ENCODE measurements at places on chromosomes 16 and 17. TPM values are rescaled to one million over a fixed set of nuclear protein-coding genes. Genes with fewer than 3 reads are reported as not detected.

DNA sequence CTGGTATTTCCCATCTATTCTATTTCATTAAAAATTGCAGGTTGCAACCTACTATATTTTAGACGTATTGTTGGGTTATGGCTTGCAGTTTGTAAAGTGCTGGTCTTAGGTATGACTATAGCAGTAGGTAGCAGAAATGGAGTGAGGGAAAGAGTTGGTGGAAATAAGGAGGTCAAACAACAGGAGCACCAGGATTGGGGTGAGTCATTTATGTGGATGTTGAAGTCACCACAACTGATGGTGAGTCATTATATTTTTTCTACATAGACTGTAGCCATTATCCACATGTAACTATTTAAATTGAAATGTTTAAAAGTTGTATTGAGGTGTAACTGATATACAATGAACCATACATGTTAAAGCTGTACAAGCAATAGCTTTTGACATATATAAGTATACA lies 25.0 kb upstream of the HS3ST3A1 start:
- DNase-seq: no peak

DNA sequence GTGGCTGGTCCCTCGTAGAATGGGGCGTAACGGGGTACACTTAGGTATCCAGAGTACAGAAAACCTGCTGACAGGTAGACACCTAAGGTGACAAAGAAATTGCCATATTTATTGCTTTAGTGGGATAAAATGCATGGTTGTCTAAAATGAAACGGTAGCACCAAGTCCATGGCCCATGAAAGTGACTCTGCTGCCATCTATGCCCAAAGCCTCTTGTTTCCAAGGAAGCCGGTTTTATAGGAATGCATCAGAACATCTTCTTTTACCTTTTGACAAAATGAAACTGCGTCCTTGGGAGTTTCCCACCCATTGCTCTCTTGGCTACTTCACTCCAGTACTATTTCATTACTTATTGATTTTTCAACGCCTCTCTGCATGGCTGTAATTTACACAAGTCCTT lies 151.3 kb upstream of the ZFHX3 start:
- no peak for DNase-seq

The CDH8 gene
- total RNA-seq: 2.4 TPM

DNA sequence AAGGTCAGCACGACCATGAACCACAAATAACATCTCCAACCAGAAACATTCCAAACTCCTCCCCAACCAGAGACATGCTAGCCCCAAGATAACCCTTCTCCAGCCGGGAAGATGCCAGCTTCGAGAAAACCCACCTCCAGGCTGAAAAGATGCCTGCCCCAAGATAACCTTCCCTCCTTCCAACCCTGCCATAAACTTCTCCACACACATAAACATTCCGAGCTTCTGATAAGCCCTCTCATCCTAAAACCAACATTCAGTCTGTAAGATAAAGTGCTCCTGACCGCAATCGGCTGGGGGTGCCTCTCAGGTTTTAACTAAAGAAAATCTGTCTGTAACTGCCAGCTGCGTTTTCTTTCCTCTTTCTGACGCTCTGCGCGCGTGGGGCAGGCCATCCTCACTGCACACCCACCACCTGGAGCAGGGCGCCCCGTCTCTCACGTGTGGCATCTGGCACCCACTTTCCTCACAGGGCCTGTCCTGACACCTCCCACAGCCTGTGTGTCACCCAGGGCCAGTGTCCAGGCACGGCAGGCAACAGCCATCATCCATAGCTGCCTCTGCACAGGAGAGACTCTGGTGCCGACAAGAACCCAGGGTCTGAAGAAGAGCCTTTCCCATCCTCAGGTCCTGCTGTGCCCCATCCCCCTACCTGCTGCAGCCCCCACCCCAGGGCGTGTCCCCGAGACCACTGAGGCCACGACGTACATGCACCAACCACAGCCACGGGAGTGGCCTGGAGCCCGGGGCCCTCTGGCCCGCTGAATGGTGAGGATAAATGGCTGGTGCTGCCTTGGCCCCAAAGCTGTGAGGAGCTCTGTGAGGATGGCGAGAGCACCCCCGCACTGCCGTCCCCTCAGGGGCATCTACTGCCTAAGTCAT lies 3.7 kb downstream of the TEPSIN start:
- no peak for DNase-seq

- DNase-seq: no peak
Observed at GRCh38 chr17:68054296-68054900, 18.9 kb downstream of the KPNA2 start.

DNA sequence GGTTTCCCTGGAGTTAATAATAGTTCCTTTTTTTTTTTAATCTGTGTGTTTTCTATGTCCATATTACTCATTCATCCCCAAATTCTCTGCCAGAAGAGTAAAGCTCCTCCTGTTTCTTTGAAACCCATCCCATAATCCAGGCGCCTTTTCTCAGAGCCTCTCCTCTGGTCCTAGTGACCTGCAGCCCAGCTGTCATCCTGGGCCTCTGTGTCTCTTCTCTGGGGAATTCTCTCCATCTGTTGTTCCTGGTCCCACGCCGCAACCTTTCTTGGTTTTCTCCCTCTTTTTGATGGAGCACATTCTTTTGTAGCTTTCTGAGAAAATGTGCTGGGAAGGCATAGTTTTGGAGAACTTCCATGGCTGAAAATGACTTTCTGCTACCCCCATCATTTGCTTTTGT lies 10.2 kb downstream of the KATNB1 start:
- no peak for DNase-seq

GRCh38 chr17:21210411-21211076 lies 3.4 kb downstream of the TMEM11 start:
- DNase-seq: no peak

GRCh38 chr17:48024149-48025039 lies 13.2 kb downstream of the COPZ2 start:
- peak; percentile 73 for DNase-seq

The FA2H gene
- total RNA-seq: not detected

- no peak for DNase-seq
Observed at GRCh38 chr17:76446449-76447231, 6.3 kb downstream of the UBE2O start.

The ABCC1 gene
- 51.8 TPM for total RNA-seq

GRCh38 chr16:88914750-88915368 lies 48.4 kb upstream of the PABPN1L start:
- DNase-seq: no peak

DNA sequence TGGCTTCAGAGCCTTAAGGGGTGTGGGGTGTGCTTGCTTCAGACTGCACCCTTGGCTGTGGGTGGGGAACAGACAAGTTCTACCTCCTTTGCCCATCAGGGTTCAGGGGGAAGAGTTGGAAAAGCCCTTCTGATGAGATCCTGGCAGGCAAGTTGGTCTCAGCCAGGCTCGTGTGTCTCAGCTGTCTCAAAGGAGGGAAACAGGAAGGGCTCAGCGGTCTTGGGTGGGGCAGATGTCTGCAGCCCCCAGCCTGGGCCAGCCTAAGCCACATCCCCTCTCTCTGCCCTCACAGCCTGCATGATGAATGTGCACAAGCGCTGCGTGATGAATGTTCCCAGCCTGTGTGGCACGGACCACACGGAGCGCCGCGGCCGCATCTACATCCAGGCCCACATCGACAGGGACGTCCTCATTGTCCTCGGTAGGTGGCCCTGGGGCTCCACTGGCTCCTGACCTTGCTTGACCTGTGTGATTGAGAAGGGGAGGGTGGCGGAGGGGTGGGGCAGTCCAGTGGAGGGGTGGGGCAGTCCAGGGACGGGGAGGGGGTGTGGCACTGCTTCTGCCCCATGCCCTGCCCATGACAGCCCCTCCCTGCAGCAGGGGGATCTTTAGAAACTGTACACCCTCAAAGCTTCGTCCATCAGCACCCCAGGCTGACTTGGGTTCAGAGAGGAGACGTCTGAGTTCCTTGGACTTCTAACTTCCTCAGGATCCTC lies 199.5 kb downstream of the PRKCB start:
- DNase-seq: no peak

GRCh38 chr17:38815576-38816193 lies 9.4 kb downstream of the CWC25 start:
- DNase-seq: no peak

DNA sequence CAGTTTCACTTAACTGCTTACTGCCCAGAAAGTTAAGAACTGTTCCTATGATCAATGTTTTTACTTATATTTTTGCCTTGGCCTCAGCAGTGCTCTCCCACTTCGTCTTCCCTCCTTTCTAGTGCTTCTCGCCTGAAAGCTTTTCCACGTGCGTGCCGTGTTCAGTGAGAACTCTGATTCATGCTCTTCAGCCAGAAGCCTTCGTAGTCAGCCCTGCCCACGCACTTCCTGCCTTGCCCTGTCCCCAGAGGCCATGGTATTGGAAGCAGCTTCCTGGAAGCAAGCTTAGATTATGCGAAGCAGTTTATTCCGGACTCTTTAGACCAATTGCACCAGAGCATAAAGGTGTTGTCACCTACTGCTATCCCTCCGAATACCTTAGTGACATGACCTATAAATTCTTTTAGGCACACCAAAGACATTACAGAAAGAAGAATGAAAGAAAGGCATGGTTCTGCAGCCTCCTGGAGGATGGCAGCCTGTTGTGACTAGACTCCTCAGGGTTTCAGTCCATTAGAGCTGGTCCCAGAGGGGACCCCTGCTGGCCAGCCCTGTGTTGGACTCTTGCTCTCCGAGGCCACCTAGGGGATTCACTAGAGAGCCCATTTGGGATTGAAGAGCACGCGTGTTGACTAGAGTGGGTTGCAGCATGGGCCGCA lies 105.2 kb downstream of the RPTOR start:
- no peak for DNase-seq

GRCh38 chr17:11467639-11468038 lies 130.6 kb upstream of the DNAH9 start:
- DNase-seq: no peak

The EVPLL gene
- not detected for total RNA-seq

- DNase-seq: no peak
Observed at GRCh38 chr17:53475002-53475401, 347.7 kb upstream of the KIF2B start.

The ADGRG3 gene
- 3.0 TPM for total RNA-seq

DNA sequence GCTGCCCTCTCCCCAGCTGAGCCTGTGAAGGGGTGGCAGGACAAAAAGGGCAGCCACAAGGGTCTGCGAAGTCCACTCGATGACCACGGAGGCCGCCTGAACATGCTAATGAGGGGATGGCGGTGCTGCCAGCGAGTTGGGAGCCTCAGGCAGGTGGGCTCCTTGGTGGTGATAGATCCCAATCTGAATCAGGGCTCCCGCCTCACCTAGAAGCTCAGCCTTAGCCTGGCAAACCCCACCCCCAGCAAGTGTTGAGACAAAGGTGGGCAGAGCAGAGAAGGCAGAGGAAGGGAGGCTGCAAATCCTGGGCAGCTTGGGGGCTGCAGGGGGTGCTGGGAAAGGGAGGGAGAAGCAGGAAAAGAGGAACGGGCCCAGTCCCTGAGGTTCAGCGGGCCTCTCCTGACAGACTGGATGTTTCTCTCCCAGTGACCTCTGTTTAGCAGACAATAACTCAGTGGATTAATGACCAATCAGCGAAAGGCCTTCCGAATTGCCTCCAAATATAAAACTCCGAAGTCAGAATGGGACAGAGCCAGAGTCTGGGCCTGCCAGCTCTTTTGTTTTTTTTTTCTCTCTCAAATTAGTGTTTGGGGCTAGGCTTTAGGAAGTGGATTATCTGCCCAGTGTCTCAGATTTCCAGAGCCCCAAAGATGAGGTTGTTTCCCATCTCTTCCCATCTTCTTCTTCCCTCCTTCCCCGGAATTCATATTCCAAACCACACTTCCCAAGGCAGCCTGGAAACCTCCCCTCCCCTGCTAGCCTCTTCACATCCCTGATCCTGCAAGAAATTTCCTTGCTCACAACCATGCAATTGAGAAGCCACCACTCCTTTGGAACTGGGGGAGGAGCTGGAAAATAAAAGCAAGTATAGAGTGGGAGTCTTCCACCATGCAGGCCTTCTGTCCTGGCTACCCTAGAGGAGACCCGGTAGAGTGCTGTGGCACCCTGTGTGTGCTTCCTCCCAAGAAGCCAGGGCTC lies 15.2 kb upstream of the HOXB2 start:
- no peak for DNase-seq

DNA sequence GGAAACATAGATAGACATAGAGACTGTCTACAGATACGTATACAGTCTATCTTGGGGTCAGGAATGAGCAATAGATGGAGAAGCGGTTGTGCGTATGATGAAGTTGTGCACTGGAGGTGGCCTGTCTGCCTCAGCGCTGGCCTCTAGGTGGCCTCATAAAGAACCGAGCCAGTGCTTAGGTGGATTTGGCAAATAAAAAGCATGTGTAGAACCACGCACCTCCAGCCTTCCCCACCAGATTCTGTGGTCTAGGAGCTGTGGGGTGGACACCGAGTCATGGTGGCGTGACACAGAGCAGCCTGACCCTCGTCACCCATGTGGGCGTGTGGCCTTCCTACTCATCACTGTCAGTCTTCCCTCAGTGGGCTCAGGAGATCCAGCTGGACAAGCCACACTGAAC lies 34.0 kb downstream of the PGS1 start:
- no peak for DNase-seq

The KRT32 gene
- not detected for total RNA-seq

GRCh38 chr17:11121341-11121985 lies 119.5 kb upstream of the SHISA6 start:
- no peak for DNase-seq

The KRTAP4-2 gene
- not detected for total RNA-seq

GRCh38 chr16:4624827-4625559 lies 367 bp downstream of the MGRN1 start:
- peak; percentile 85 for DNase-seq

GRCh38 chr17:68437979-68438822 lies 19.1 kb downstream of the WIPI1 start:
- no peak for DNase-seq

The ACE gene
- total RNA-seq: 24.9 TPM

GRCh38 chr16:54508351-54508750 lies 221.8 kb upstream of the IRX3 start:
- no peak for DNase-seq

The C17orf50 gene
- total RNA-seq: not detected

The DOC2A gene
- not detected for total RNA-seq

The GRAP gene
- 9.6 TPM for total RNA-seq

GRCh38 chr16:68995011-68995504 lies 110.4 kb upstream of the HAS3 start:
- DNase-seq: no peak

- DNase-seq: peak; percentile 83
Observed at GRCh38 chr16:79601092-79601930, 774 bp upstream of the MAF start.

The TIGD7 gene
- total RNA-seq: 4.3 TPM

DNA sequence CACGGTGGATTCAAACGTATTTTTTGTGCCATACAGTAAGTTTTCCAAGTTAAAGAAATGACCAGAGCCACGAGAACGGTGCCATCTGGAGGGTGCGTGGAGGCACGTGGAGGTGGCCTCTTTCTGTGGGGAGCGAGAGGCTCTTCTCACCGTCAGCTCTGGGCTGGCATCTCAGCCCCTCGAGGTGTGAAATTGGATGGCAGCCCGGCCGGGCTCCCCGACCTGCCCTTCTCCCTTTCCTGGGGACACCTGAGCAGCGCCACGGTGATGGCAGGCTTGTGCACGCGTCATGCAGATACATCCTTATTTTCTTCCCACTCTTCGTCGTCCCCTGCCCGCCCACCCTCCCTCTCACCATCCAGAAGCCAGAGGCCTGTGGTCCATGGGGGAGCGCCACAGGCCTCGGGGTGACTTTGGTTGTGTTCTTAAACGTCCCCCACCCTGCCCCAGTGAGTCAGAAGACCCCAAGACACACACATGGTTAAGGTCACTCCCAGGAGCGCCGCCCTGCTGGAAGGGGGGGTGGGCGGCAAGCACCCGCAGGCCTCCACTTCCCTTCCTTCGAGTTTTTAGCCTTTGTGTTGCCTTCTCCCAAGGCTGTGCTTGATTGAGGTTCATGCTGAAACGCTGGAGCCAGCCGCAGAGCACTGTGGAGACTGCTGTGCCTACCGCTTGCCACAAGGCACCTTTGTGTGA lies 109.4 kb downstream of the BANP start:
- no peak for DNase-seq

- no peak for DNase-seq
Observed at GRCh38 chr17:39700148-39700987, 504 bp downstream of the ERBB2 start.
